ENCODE measurements at places on chromosomes 13 and 19. TPM values are rescaled to one million over a fixed set of nuclear protein-coding genes. Genes with fewer than 3 reads are reported as not detected.
A peak's percentile ranks its signal among the peaks of the same experiment; 100 is the strongest.

GRCh38 chr19:8001995-8002849, 3.2 kb downstream of the ELAVL1 start:
- H3K36me3 ChIP-seq, result no peaks in the 10 kb centered on the region
- peak overlapping the region; percentile 80 for H3K27ac ChIP-seq
- peak overlapping the region; percentile 62 for H3K4me3 ChIP-seq
- peaks cover 15% of the 10 kb centered on the region for H3K4me1 ChIP-seq

GRCh38 chr19:36527341-36527740, 730 bp downstream of the ZNF260 start:
- no peaks in the 10 kb centered on the region for H3K27me3 ChIP-seq
- peaks cover 18% of the 10 kb centered on the region for H3K36me3 ChIP-seq
- no peaks in the 10 kb centered on the region for H3K4me1 ChIP-seq
- DNase-seq, result no peak
- peak overlapping the region; percentile 69 for H3K4me3 ChIP-seq

GRCh38 chr19:6599866-6600454, 9.0 kb upstream of the CD70 start:
- no peaks in the 10 kb centered on the region for H3K36me3 ChIP-seq
- H3K4me1 ChIP-seq, result no peaks in the 10 kb centered on the region
- H3K27me3 ChIP-seq, result no peaks in the 10 kb centered on the region
- H3K4me3 ChIP-seq, result no peak overlapping the region
- no peak for DNase-seq

ACP5 gene
- 101 TPM for total RNA-seq

PRSS57 gene
- not detected for total RNA-seq

CD70 gene
- not detected for total RNA-seq

DNA sequence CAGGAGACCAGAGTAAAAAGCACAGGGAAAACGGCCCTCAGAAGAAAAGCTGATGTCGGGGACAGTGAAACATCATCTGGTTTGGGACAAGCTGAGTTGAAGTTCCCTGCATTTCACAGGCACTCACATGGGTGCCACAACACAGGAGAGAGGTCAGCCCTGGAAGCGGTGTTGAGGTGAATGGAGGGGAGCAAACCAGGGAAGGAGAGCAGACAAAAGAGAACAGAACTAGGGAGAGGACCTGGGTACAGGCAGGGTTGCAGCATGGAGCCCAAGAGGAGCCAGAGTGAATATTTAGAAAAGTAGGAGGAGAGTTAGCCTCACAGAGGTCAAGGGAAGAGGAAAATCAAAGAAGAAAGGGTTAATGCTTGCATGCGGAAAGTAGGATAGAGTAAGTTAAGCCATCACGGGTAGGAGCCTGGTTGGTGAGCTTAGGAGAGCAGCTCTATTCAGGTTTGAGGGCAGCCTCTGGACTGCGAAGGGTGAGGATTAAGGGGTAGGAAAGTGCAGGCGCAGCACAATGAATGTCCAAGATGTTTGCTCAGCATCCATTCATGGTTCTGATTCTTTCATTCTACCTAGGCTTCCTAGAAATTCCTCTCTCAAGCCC, 15.5 kb downstream of the FAM216B start:
- no peak overlapping the region for H3K4me3 ChIP-seq
- no peaks in the 10 kb centered on the region for H3K4me1 ChIP-seq
- no peak overlapping the region for H3K27ac ChIP-seq
- no peaks in the 10 kb centered on the region for H3K27me3 ChIP-seq
- H3K36me3 ChIP-seq, result no peaks in the 10 kb centered on the region

KCNN4 gene
- total RNA-seq, result 1.9 TPM

DNA sequence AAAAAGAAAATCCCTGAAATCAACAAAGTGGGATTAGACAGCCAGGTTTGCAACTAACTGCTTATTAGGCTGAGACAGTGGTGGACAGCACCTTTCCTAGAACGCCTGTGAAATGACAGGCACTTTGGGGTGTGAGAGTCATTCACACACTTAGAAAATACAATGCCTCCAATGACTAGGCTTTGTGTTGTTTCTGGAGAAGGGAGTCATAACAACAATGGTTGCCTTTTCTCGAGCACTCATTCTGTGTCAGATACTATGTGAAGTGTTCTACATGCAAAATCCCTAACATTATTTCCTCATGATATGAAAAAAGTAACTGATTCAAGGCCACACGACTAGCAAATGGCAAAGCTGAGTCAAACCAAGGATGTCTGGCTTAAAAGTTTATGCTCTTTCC, 41.2 kb downstream of the SACS start:
- H3K27ac ChIP-seq, result no peak overlapping the region
- H3K36me3 ChIP-seq, result no peaks in the 10 kb centered on the region

- DNase-seq, result no peak
- H3K27me3 ChIP-seq, result no peaks in the 10 kb centered on the region
- H3K4me1 ChIP-seq, result no peaks in the 10 kb centered on the region
- no peak overlapping the region for H3K27ac ChIP-seq
- H3K36me3 ChIP-seq, result no peaks in the 10 kb centered on the region
Measured at GRCh38 chr13:57443494-57443893, 188.1 kb upstream of the PCDH17 start.

ZNF154 gene
- total RNA-seq, result 6.2 TPM

GRCh38 chr13:40706439-40706838, 40.0 kb upstream of the FOXO1 start:
- H3K27ac ChIP-seq, result no peak overlapping the region
- H3K4me3 ChIP-seq, result no peak overlapping the region
- H3K27me3 ChIP-seq, result no peaks in the 10 kb centered on the region
- no peak for DNase-seq
- no peaks in the 10 kb centered on the region for H3K4me1 ChIP-seq
- H3K36me3 ChIP-seq, result no peaks in the 10 kb centered on the region

- no peak overlapping the region for H3K4me3 ChIP-seq
- DNase-seq, result no peak
- H3K4me1 ChIP-seq, result no peaks in the 10 kb centered on the region
- no peaks in the 10 kb centered on the region for H3K27me3 ChIP-seq
- H3K27ac ChIP-seq, result no peak overlapping the region
Measured at GRCh38 chr19:42634409-42635232, 39.9 kb upstream of the CEACAM8 start.

CLN5 gene
- total RNA-seq, result 27.4 TPM

GNG7 gene
- 7.8 TPM for total RNA-seq

TLE2 gene
- 65.6 TPM for total RNA-seq

FFAR3 gene
- total RNA-seq, result 0.33 TPM

DNA sequence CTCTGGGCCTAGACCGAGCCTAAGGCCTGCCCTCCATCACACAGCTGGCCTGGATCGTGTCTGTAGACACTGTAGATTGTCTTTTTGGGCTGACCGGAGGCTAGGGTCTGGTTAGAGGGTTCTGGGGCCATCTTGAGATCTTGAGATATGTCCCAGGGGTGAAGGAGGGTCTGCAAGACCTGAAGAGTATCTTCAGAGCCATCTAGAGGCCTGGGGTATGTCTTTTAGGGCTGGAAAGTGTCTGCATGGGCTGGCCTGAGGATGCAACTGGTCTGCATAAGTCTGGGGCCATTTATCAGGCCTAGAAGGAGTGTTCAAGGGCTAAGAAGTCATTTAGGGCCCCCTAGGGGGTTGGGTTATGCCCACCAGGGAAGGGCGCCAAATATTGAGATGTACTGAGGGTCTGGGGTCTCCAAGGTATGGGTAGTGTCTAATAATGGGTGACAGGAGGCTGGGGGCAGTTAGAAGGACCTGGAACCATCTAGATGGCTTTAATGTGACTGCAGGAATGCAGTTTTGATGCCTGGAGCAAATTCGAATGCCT, 555 bp downstream of the SCAF1 start:
- H3K27me3 ChIP-seq, result no peaks in the 10 kb centered on the region
- peaks cover 23% of the 10 kb centered on the region for H3K4me1 ChIP-seq
- H3K27ac ChIP-seq, result peak overlapping the region; percentile 100
- H3K4me3 ChIP-seq, result peak overlapping the region; percentile 97
- H3K36me3 ChIP-seq, result no peaks in the 10 kb centered on the region

All from breast epithelium (tissue), 4 donors.